ENCODE measurements at places on chromosomes 3 and 15.

DNA sequence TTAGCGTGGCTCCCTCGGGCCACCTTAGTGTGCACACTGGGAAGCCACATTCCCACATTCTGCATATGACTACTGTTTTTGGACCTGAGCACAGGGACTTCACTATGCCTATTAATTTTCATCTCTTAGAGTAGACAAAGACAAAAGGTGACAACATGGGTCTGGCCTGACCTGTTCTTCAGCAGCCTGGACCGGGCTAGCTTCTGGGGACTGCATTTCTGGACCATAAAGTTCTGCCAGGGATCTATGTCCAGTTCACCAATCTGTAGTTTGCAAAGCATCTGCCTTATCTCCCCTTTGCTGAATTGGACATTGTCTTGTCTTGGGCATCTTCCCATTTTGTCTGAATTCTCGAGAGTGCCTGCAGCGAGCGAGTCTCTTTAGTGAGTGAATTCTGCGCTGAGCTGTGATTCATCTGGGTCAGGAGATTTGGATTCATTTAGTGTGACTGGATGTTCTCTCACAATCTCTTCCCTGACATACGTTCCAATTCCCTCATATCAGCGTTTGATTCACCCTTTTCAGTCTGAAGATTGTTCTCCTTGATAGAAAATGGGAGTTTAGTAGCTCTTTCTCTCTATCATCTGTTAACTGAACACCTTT, 112.2 kb upstream of the PLXNA1 start:
- DNase-seq, result no peak

DNA sequence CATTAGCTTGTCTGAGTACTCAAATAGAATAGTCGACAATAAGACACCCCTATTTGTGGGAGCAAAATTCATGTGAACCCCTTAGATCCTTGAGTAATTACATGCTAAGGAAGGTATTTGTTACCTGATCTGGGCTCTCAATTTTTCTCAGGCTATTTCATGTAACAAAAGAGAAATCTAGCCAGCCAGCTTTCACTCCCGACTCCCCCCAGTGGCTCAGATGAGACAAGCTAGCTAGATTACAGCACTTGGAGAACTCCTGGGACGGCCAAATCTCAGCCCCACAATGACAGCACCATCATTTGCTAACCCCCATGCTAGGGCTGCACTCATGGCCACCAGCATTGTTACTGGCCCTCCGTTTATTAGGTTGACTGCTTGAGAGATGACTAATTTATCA, 41.3 kb downstream of the GLDN start:
- DNase-seq, result no peak

GRCh38 chr15:67897646-67898339, 57.9 kb upstream of the RNU6-1 start:
- DNase-seq, result no peak

DNA sequence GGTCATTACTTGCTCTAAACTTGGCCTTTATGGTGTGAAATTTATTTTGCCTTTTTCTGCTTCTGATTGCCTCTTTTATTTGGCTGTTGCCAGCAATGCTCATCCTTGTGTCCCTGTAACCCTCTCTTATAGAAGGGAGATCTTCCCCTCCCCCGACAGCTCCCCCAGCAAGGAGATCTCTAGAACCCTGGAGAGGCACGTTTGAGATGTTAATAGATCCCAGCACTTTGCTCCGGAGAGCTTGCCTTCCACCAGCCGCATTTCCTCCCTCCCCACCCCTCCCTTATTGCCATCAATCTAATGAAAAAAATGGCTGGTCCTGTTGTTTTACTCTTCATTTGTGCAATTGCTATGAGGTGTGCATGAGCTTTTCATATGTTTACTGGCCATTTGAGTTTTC, 18.2 kb downstream of the TRIM71 start:
- DNase-seq, result no peak

DNA sequence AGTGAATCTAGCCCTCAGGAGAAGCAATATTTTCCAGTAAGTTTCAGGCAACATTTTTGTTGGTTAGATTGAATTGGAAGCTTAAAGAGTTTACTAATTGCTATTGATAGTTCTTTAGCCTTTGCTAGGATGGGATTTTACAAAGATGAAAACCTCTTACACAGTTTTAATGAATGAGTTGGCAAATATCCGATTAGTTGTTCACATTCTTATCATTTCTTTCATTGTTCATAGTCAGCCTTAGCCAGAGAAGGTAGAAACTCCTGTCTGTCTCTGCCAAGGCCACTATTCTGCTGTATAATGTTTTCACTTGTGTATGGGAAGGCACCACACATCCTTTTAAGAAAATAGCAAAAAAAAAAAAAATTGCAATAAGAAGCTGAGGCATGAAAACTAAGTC, 222.0 kb upstream of the MANF start:
- no peak for DNase-seq

DNA sequence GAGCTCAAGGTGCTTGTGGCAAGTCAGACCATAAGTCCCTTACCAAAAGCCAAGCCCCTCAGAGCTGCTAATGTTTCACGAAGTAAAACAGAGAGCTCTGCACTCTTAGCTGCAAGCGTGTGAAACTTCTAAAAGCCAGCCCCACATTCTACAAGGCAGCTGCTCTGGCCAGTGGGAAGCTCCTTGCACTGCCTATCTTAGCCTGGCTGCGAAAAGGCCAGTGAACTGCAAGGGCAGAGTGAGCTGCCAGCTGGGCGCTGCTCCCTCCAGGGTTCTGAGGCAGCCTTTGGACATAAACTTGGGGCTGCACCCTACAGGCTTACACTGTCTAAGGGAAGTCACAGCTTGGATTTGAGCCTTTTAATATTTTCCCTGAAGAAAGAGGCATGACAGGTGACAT, 2.2 kb upstream of the MUSTN1 start:
- DNase-seq, result no peak

GRCh38 chr3:111610189-111610588, 15.0 kb upstream of the ZBED2 start:
- DNase-seq, result peak; percentile 86

DNA sequence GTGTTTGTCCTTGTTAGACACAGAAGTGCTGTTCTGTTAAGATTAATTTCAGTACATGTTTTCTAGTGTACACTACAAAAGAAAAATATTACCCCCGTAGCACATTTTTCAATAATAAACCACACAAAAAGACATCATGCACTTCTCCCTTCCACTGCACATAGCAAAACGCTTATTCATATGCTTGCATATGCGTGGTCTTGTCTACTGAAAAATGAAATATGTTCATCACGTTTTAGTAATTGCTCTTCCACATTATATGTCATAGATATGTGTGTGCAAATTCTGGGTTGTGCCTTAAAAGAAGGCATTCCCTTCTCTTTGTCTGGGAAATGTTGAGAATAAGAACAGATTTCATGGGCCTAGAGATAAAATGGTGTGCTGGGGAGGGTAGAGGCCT, 353.9 kb downstream of the NSUN3 start:
- no peak for DNase-seq

DNA sequence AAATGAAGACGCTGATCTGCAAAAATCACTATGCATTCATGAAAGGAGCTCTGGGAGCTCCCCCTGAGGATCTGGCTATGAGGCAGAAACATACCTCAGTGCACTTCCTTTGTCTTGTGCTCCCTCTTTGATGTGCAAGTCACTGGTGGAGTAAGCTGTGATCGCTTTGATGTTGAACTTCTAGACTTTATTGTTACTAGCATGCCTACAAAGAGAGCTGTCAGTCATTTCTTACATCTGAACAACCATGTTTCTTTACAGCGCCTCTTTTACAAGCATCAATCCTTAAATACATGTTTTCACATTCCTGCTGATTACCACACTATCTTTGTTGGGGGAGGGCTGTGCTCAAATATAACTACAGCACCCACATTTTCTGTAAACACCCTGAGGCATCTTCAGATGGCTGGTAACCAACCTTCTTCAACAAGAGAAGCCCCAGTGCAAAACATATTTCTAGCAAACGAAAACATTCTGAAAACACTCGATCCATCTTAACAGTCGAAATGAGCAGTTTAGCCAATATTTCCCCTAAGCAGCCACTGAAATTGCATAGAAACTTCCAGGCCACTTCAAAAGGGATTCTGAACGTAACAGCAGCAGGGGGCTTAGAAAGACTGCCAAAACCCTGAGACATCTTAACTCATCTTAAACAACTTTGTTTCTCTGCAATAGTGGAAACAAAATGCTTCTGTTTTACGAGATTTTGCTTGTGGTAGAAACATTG, 101.9 kb upstream of the ICE2 start:
- peak; percentile 88 for DNase-seq

GRCh38 chr15:38897551-38897950, 332.9 kb upstream of the RASGRP1 start:
- no peak for DNase-seq

DNA sequence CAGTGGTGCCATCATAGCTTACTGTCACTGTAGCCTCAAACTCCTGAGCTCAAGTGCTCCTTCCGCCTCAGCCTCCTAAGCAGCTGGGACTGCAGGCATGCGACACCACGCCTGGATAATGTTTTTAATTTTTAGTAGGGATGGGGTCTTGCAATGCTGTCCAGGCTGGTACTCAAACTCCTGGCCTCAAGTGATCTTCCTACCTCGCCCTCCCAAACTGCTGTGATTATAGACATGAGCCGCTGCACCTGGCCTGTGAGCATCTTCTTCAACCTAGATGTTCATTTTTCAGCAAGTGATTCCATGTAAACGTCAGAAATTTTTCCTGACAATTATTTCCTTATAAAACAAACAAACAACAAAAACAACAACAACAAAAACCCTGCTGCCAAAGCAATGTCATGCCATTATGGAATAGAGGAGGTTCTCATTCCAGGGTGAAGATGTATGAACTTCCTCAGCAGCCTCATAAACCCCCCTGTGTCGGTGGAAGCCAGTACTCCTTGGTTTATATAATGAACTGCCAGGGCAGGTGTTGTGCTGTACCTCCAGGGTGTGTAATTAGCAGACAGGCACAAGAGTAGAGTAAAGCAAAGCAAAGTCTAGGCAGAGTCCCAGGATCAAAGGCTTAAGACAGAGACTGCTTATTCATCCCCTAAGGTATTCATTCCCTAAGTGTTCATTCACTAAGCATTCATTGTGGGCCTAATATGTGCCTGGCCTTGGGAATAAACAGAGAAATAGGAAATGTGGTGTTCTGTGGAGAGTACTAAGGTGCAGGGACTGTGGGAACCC, 44.6 kb downstream of the NR2C2 start:
- no peak for DNase-seq

- DNase-seq, result no peak
These were observed 79.2 kb downstream of the TMEM108 start for GRCh38 chr3:133117342-133117741.

GRCh38 chr3:174294616-174295015, 564.5 kb upstream of the NAALADL2 start:
- no peak for DNase-seq

DNA sequence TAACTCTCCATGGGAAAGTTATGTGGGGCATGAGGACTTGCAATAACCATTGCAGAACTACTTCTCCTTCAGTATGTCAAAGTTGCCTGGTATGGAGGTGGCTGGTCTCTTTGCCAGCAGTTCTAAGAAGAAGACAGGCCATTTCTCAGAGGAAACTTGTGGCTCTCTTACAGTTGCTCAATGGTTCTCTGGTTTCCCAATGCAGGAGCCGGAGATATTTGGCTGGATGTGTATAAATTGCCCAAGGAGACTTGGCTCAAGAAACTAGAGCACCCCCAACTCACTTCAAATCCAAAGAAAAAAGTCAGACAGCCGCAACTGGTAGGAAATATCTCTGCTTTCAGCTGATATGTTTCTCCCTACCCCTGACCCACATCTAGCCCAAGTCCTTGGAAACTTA, 24.2 kb downstream of the WDR93 start:
- DNase-seq, result no peak

DNA sequence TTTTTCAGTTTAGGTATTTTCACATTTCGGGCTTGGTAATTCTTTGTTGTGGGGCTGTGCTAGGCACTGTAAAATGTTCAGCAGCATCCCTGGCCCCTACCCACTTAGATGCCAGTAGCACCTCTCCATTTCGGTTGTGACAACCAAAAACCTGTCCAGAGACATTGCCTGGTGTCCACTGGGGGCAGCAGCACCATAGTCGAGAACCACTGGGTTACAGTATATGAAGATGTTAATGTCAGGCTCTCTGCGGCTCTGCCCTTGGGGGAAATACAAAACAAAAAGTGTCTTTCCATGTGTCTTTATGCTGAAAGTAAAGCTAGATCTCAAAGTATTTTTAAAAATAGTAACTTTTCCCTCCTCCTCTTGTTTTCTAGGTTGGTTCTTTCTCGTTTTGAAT, 177.2 kb downstream of the ITPR1 start:
- no peak for DNase-seq

DNA sequence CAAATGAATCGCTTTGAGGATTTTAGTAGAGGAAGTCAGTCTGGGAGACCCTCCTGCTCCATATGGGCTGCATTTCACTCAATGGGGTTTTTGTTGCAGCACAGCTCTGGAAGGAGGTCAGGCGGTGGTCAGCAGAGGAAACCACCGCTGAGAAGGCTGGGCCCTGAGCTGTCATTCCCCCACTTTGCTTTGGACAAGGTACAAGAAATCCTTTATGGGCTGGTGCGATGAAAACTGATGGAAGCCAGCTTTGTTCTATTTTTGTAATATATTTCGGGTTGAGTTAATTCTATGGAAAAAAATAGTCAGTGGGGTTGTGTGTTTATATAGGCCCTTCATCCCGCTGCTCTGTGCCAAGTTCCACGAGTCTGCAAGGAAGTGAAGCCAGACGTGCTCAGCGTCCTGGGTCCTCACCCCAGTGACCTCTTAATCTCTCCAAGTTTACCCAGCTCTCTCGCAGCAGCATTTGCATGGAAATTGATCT, 157.1 kb upstream of the TMC3 start:
- no peak for DNase-seq

GRCh38 chr3:15431256-15431837, 3.9 kb downstream of the EAF1 start:
- no peak for DNase-seq

GRCh38 chr15:70061696-70062270, 35.9 kb downstream of the TLE3 start:
- DNase-seq, result no peak

DNA sequence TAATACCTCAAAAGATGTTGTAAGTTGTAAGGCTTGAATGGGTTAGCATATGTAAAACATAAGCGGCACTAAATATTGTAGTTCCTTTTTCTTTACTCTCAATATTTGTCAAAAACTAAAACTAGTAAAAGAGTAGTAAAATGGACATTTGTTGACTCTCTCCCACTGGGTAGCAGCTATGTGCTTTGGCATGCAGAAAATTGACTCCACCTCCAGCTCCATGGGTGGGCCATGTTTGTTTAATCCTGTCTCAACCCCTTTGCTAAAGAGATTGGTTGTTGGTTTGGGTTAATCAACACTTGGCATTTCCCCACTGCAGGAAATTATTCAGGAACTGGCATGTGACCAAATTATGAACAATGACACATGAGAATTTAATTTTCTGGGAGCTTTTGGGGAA, 114.8 kb downstream of the EOMES start:
- no peak for DNase-seq

GRCh38 chr3:48694610-48695392, 9.1 kb upstream of the NCKIPSD start:
- no peak for DNase-seq

DNA sequence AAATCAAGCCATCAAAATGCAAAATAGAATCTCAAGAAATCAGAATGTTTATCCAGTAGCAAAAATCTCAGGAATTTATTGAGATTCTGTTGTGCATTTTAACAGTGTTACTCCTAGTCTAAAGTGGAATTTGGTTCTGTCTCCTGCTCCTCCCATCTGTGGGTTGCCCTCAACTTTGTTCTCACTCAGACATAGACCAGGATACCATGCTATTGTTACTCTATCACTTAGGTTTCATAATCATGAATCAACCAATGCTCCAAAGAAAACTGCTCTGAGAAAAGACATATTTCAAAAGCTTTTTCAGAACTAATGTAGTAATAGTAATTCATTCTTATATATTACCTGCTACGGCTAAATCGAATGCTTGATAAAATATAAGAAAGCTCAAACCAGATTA, 274.7 kb downstream of the RBMS3 start:
- DNase-seq, result no peak

Data from CD4-positive, alpha-beta T cell treated with Interleukin-4 for 4 hours (primary cell).